Stimulated activated naive CD4-positive, alpha-beta T cell (primary cell): ENCODE measurements at places on chromosomes 1 and 21.

- no peak for DNase-seq
Observed at GRCh38 chr1:183548116-183548515, 42.1 kb downstream of the NCF2 start.

DNA sequence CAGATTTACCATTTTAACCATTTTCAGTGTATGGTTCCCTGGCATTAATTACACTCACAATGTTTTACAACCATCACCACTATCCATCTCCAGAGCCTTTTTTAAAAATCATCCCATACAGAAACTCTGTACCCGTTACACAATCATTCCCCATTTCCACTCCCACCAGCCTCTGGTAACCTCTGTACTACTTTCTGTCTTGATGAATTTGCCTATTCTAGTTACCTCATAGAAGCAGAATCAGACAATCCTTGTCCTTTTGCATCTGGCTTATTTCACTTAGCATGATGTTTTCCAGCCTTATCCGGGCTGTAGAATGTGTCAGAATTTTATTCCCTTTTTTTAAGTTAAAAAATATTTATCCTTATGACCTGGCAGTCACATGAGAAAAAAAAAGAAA lies 33.0 kb downstream of the PGM1 start:
- no peak for DNase-seq

DNA sequence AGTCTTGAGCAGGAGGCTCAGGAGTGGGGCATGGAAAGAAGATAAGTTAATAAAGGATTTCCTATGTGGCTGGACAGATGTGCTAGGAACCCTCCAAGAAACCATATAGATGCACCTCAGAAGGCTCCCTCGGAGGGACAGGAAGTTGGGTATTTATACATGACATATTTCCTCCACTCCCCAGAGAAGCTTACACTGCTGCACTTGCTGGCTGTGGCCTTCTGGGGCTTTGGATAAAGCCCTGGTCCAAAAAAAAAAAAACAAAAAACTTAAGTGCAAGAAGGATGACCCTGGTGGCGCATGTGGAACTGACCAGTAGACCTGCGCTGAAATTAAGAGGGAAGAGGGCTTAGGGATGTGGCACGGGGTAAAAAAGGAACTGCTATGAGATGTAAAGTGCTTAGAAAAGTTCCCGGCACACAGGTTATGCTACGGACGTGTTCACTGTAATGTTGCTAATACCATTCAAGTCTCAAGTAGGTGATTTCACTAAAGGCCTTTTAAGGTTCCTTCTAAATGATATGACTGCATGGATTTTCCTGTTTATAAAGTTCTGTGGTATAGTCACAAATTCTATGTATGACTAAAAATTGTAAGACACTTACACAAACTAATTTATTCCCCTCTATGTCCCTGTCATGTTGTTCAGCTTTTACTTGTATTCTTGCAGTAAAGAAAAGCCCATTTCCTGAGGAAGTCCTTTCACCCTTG lies 253.6 kb downstream of the HMCN1 start:
- no peak for DNase-seq

GRCh38 chr1:182809414-182809957 lies 19.9 kb downstream of the NPL start:
- DNase-seq = no peak

- no peak for DNase-seq
Observed at GRCh38 chr1:184633785-184634184, 120.9 kb downstream of the EDEM3 start.

DNA sequence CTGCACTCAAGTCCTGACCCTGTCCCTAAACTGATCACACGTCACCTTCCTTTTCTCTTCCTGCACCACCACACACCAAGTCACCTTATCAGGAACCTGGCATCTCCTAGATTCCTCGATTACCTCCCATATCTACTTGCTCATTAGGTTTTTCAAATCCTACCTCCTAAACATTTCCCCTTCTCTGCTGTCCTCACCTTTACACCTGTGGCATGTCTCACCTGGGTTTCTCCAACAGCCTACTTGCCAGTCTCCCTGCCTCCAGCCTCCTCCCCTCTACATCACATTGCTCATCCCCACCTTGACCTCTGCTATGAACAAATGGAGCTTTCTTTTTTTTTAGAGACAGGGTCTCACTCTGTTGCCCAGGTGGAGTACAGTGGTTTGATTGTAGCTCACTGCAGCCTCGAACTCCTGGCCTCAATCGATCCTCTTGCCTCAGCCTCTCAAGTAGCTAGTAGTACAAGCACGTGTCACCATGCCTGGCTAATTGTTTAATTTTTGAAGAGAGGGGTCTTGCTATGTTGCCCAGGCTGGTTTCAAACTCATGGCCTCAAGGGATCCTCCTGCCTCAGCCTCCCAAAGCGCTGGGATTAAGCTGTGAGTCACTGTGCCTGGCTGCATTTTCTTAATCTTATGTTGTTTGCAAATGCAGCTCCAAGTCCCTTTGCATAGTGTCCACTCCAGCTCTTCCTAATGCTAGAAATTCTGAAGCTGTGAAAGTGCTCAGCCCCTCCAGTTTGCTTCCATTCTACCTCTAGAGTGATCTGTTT lies 6.3 kb downstream of the IGSF9 start:
- no peak for DNase-seq

- DNase-seq = no peak
Observed at GRCh38 chr21:46371204-46372013, 47.5 kb downstream of the PCNT start.

DNA sequence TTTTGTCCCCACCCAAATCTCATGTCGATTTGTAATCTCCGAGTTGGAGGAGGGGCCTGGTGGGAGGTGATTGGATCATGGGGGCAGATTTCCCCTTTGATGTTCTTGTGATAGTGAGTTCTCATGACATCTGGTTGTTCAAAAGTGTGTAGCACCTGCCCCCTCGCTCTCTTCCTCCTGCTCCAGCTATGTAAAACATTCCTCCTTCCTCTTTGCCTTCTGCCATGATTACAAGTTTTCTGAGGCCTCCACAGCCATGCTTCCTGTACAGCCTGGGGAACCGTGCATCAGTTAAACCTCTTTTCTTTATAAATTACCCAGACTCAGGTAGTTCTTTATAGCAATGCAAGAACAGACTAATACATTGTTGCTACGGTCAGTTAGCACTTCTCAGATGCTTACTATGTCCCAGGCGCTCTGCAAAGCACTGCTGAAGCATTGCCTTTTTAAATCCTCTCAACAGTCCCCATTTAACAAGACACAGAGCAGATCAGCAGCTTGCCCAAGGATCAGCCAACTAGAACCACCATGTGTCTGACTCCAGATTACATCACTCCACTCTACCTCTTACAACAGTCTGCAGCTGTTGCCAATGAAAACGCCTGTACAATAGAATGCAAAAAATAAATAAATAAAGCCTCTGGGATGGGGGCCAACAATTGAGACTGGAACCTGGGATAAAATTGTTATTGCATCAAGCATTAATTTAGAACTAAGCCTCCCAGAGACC lies 52.4 kb upstream of the USP1 start:
- no peak for DNase-seq

DNA sequence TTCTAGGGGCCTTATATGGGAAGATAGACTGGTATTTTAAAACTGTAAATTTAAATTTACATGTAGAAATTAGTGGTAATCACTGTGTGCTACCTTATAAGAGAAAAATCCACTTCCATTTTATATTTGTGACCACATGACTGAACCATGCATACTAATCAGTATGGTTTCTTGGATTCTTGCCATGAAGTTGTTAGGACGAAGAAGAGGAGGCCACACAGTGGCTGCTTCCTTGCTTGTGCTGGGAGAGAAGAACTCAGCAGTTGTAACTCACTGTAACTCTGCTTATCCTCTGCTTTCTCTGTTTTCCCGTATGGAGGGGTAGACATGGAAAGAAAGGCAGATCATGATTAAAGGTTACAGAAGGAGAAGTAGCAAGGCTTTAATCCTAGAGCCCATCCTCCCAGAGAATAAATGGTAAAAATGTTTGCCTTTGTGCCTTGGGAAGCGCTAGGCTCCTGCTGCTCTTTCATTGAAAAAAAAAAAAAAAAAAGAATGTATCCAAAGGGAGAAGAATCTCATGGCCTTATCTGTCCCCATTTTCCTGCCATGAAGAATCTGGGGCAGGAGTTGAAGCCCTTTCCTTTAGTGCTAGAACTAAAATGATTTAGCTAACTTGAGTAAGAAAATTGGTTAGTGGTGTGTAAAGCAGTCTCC lies 32.4 kb downstream of the KCTD3 start:
- no peak for DNase-seq

DNA sequence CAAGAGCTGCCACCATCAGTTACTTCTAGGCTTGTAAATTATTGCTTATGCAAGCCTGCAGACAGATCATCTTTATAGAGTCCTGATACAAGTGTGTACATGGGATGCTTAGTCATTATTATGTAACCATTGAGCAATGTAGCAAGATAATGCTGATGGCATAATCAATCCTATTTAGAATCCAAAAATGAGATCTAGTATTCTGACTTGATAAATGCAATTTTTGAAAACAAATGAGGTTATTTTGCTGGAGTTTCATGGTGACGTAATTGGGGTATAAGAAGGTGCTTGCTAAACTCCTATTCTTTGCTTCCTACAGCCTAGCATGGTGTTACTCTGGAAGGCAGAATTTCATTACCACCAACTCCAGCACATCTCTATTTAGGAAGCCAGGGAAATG lies 801.7 kb upstream of the PRMT6 start:
- DNase-seq = no peak
